ENCODE measurements at places on chromosomes 5 and 9.

DNA sequence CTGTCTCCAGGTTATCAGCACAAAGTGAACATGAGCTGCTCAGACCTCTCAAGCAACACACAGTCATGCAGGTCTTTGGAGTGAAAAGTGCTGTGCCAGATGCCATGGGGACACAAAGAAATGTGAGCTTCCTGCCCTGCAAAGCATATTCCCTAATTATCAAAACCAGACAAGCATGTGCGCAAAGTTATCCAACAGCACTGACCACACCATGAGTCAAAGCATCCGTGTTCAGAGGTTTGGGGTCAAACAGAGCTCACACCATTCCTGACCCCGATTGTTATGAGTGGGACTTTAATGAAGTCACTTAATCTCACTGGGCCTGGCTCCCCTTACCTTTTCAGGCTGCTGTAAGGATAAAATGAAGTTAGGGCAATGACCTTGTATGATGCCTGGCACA is 138.5 kb downstream of the SLIT3 start:
- DNase-seq: no peak

DNA sequence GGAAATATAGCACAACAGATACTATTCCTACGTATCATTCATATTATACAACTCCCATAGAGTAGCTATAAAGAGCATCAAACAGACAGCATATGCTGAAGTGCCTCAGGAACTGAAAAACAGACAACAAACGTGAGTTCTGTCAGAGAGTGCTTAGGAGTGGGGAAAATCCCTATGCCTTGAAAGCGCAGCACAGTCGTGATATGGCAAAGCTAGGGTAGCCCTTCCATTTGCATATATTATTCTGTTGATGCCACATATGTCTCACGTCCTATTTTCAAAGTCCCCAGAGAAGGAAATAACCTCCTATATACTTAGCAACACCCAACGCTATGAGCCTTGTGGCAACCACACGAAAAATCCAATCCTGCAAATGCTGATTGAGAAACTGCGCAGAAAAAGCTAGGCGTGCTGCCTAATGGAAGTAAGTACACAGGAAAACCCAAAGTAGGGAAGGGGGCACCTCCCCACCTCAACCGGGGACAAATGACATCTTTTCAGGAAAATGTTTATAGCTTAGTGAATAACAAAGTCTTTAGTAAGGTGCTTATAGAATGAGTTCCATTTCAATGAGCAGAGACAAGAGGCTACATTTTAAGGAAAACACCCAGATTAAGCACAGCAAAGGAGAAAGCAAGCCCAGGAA is 105.1 kb downstream of the MED10 start:
- DNase-seq: no peak

DNA sequence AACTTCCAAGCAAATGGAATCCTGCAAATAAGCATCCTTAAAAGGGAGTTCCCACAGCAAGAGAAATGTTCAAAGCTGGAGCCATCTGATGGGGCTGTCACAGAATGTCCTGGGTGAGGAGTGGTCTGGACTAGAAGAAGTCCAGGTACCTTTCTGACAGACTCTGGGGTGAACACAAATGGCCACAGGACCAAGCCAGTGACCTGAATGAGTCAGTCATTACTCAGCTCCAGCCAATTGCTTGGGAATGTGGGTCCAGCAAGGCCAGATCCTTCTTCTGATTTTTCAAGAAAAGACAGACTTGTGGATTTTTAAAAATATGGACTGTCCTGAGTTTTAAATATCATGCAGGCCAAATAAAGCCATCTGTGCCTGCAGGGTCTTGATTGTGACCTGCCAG is 30.1 kb downstream of the GALNT10 start:
- no peak for DNase-seq

DNA sequence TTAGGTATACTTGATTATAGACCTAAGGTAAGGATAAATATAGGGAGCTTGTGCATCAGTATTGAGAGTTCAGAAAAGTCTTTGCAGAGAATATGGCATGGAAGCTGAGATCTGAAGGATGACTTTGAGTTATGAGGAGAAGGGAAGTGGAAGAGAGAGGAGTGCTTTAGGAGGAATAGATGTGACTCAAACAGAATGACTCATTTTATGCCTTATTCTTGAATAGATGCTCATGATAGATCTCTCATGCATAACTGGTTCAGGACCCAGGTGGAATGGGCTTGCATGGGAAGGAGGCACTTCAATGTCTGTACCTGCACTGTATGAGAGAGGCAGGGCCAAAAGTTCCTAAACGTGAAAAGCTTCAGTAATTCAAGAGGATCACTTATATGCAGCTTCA is 103.3 kb downstream of the CWC27 start:
- no peak for DNase-seq

GRCh38 chr9:121567500-121568342 is 68.1 kb upstream of the GGTA1 start:
- no peak for DNase-seq

- DNase-seq: no peak
Observed at GRCh38 chr9:27665136-27665535, 91.9 kb upstream of the C9orf72 start.

DNA sequence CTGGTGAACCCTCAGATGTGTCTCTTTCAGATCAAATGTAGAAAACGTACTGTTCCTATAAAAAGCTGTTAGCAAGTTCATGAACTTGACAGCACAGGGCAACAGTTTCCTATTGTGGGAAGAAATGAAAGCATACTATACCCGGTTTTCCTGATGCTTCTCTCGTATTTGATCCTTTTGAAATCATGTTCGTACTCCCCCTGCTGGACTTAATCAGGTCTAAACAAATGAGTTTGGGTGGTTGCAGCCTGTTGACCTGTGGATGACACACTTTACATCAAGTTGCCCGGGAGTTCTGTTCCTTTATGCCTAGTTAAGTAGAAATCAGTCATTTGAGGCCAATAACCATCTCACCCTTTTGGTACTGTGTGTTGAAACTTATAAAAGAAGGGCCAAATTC is 1992.3 kb downstream of the MAT2B start:
- DNase-seq: no peak

- no peak for DNase-seq
Observed at GRCh38 chr5:124654418-124654817, 92.0 kb downstream of the ZNF608 start.

DNA sequence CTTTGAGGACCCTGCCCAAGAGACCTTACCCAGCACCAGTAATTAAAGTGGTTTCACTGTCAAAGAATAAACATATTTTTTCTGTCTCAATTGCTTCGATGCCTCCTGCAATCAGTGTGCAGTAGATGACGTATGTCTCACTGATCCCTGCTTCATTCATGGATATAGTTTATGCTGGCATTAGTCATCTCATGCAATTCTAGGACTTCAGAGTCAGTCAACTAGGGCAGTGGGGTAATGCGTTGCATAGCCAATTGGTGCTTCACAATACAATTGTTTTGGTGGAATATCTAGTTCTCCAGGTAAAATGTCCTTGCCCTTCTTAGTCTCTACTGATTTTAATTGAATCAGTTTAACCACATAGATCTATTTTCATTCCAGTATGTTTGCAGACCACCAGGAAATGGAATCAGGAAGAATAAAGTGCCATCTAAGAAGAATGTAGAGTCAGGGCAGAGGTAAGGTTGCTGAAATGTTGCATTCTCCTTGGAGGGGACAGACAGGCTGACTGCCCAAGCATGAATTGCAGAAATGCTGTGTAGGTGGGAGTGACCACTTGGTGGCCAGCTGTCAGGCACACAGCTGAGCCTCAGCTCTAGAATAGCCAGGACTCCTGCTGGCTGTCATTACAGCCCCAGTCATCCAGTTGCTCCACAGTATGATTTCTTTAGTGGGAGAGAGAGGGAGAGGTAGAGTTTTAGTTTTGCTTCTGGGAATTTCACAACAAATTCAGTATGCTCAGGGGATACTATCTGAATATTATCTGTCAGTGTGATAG is 73.5 kb upstream of the MEGF10 start:
- no peak for DNase-seq

GRCh38 chr5:82649943-82650342 is 371.8 kb upstream of the RPS23 start:
- no peak for DNase-seq

GRCh38 chr9:131951905-131952304 is 127.8 kb downstream of the MED27 start:
- DNase-seq: no peak
